ENCODE measurements at places on chromosomes 3 and 15.

GRCh38 chr3:120418866-120419490 lies 31.8 kb downstream of the FSTL1 start:
- DNase-seq, result no peak

DNA sequence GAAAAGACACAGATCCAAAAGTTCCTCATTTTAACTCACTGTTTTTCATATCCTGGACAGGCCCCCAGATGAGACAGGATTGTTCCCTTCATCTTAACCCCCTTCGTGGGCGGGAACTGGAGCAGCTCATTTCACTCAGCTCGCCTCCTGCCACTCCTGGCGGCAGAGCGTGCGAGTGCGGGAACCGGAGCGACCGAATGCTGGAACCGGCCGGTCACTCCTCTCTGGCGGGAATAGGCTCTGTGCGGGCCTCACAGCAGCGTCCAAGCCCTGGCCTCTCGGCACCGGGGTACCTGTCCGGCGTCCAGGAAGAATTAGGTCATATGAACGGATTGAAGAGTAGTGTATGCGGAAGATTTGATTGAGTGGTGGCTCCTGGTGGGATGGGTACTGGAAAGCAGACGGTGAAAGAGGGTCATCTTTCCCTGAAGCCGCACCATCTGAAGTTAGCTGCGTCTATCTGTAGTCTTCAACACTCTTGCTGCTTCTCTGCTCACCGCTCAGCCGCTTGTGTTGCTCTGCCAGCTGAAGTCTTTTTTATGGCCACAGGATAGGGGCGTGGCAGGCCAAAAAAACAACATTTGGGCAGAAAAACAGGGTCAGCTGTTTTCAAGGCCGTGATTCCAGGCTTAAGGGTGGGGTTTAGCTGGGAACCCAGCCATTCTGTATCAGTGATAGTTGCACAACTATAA lies 42.3 kb upstream of the FXR1 start:
- no peak for DNase-seq

DNA sequence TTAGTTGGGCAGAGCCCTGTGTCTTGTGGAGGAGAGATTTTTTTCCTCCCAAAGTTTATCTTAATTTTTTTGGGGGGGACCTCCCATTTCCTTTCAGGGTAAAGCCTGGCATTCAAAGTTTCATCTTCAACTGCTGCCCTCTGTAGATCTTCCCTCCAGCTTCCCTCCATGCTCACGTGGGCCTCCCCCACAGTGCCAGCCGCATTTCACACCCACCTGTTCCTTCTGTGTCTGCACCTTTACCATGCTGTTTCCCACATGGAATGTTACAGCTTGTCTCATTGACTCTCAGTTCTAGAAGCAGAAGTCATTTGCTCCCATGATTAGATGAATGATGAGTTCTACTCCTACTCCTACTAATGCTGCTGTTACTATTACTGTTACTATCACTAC lies 6.5 kb downstream of the CELF6 start:
- DNase-seq, result no peak

GRCh38 chr3:15679306-15679705 lies 77.8 kb downstream of the BTD start:
- DNase-seq, result no peak

DNA sequence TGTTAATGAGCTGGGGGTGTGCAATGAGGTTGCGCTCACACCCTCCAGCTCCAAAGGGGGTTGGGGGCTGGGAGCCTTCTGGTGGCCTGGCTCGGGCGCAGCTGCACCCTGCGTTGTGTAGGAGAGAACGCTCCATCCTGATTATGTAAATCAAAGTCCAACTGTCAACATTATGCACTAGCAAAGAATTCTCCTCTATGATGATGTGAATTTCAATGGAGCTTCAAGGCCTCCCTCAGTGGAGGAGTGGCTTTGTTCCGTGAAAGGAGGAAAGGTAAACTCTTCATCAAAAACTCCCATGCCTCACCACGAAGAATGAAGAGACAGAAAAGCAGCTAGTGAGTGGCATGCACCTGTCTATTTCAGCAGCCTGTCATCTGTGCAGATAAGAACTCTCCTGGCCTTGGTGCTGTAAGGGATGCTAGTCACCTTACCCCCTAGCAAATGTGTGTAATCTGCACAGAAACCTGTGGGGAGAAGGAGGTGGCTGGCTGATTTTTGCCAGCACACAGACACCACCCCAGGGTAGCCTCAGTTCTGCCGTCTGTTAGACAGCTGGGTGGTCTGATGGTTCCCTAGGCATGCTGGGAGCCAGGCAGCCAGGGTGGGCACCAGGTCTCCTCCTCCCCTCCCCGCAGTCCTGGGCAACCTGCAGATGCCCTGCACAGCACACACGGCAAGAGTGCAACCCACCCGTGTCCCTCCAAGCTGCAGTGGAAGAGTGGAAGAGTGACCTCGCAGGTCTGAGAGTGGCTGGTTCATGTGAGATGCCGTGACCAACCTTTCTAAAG lies 47.0 kb upstream of the TRPM1 start:
- no peak for DNase-seq

DNA sequence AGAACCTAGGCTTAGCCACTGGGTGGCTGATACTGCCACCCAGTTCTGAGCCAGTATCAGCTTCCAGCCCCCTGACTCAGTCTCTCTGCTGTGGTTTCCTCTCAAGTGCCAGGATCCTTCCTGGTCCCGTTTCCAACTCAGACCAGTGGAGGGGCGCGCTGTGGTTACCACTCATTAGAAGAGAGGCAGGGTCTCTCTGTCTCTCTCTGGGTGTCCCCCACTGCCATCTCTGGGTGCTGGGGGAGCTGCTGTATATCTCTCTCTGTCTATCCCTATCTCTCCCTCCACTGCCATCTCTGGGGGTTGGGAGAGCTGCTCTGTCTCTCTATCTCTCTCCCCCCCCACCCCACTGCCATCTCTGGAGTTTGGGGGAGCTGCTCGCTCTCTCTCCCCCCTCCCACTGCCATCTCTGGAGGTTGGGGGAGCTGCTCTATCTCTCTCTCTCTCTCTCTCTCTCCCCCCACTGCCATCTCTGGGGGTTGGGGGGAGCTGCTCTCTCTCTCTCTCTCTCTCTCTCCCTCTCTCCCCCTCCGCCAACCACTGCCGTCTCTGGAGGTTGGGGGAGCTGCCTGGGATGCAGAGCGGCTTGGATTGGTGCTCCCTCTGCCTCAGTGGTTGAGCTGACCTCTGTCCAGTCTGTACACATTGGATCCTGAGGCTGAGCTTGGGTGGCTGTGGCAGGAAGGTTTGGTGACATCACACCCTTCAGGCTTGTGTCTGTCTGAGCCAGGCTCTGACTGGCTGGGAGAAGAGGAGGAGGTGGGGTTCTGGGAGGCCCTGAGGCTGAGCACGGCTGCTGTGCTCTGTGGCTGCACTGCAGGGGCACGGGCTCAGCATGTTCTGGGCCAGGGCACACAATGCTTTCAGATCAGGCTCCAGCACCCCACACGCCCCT lies 98.9 kb downstream of the APBA2 start:
- no peak for DNase-seq

DNA sequence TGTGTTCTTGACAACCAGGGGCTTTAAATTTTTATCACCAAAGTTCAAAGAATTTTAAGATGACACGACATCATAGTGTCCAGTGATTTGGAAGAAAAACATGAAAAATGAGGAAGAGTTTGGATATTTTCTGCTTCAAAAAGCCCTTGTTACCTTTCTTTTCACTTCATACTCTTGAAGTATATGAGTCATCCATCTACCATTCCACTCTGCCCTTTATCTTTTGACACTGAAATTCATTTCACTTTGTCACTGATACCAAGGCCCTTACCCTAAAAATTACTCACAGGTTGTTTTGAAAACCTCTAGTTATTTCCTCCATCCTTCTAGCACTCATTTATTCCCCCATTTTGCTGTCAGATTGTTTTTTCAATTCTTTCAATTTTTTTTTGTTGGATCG lies 42.7 kb downstream of the OR5H15 start:
- no peak for DNase-seq

- peak; percentile 80 for DNase-seq
These were observed 27.6 kb downstream of the ZNF589 start for GRCh38 chr3:48268381-48268935.

DNA sequence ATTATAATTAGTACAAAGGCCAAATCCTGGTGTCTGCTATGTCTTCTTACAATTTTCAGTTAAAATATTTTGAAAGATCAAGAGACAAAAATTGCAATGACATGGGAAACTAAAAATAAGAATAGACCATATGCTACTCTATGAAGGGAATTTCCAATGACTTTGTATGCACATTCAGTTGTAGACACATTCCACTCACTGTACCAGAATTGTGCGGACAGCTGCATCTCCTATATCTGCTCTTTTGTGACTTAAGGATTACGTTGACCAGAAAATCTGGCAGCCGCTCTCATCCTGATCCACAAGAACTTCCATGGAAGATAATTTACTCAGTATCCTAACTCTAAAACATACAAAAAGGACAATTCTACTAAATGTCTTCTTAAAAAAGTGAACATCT lies 493.9 kb upstream of the KCNMB2 start:
- DNase-seq, result no peak
